ELR (cell line): ENCODE measurements at places on chromosomes 4 and X.

- DNase-seq, result no peak
Observed at GRCh38 chr4:189765301-189765700, 175.4 kb upstream of the FRG1 start.

DNA sequence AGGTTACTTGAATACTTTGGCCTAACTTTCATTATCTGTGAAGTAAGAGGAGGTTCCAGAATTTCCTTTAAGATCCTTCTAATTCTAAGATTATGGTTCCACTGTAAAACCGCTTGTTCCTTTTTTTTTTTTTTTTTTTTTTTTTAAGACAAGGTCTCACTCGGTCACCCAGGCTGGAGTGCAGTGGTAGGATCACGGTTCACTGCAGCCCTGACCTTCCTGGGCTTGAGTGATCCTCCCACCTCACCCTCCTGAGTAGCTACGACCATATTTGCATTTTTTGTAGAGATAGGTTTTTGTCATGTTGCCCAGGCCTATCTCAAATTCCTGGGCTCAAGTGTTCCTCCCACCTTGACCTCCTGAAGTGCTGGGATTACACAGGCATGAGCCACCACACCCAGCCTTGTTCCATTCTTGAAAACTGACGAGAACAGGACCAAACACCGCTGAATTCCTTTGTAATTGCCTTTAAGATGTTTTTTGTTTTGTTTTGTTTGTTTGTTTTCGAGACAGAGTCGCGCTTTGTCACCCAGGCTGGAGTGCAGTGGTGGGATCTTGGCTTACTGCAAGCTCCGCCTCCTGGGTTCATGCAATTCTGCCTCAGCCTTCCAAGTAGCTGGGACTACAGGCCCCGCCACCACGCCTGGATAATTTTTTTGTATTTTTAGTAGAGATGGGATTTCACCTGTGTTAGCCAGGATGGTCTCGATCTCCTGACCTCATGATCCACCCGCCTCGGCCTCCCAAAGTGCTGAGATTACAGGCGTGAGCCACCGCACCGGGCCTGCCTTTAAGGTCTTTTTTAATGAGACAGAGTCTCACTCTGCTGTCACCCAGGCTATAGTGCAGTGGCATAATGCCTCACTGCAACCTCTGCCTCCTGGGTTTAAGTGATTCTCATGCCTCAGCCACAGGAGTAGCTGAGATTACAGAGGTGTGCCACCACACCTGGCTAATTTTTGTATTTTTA lies 6.8 kb downstream of the PDS5A start:
- peak; percentile 12 for DNase-seq

- DNase-seq, result peak; percentile 17
Observed at GRCh38 chrX:101164766-101165590, 54.6 kb upstream of the DRP2 start.

DNA sequence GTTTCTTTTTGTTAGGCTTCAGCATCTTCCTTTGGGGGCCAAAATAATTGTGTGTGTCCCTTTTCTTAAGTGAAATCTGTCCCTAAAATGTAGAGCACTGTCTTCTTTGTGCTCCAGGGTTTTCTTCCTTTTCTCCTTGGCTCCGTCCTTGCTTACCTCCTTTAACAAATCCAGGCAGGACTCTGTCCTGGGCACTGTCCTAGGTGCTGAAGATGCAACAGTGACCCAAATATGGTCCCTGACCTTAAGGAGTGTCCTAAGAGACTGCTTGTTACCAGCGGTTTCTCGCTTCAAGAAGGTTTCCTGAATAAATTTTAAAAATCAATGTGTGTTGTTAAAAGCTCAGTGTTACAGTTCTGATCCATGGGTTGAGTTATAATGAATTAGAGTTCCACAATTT lies 471.8 kb downstream of the KCNIP4 start:
- peak; percentile 2 for DNase-seq

DNA sequence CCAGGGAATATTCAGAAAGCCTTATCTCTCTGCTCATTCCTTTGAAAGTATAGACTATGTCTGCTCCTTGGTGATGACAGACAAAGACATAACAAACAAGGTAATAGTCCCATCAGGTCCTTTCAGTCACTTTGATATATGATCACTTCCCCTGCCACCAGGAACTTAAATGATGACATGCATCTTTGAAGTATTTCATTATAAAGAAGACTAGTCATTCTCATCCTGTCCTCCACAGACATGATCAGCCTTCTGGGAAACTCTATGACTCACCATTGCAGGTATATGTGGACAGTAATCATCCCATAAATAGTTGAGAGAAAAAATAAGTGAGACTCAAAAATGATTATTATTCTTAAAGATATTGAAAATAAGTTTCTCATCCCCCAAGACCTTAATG lies 117.5 kb upstream of the VCX2 start:
- DNase-seq, result peak; percentile 33

DNA sequence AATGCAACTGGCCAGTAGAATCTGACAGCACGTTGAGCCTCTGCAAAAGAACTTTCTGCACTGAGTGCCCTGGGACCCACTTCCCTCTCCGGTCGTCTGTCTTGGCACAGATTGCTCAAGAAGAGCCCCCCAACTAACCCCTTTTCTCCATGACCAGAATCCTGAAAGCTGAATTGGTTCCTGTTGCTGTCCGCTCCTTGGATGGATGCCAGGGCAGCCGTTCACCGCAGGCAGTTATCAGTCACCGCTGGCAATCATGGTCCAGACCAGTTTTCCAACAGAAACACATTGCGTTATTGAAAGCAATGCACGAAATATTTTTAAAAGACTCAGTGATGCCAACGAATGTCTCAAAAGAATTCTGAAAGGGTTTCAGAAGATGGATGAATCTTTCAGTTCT lies 733.7 kb upstream of the FRG1 start:
- no peak for DNase-seq

GRCh38 chrX:43087830-43088229 lies 309.9 kb upstream of the PPP1R2C start:
- no peak for DNase-seq

DNA sequence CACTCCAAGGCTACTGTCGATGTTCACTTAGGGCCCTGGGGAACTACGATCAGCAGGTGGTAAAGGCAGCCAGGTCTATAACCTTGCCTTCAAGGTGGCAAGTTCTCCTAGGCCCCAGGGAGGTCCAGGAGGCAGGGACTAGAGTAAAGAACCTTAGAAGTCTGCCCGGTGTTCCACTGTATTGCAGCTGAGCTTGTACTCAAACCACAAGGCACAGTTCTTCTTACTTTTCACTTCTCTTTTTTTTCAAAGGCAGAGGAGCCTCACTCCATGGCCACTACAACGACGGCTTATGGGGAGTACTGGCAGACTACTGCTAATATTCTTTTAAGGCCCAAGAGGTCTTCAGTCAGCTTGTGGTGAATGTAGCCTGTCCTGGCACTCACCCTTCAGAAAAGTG lies 78.8 kb upstream of the GPR174 start:
- no peak for DNase-seq

DNA sequence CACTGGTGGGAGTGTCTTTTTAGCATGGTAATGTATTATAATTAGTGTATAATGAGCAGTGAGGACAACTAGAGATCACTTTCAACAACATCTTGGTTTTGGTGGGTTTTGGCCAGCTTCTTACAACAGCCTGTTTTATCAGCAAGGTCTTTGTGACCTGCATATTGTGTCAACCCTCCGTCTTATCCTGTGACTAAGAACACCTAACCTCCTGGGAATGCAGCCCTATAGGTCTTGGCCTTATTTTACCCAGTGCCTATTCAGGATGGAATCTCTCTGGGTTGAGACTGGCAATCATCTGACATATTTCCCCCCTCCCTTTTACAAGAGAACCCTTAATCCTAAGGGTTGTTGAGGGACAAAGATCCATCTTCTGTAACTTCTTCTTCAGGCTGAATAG lies 21.9 kb upstream of the ADH4 start:
- DNase-seq, result no peak

- no peak for DNase-seq
Observed at GRCh38 chrX:108993909-108994308, 257.5 kb upstream of the IRS4 start.

DNA sequence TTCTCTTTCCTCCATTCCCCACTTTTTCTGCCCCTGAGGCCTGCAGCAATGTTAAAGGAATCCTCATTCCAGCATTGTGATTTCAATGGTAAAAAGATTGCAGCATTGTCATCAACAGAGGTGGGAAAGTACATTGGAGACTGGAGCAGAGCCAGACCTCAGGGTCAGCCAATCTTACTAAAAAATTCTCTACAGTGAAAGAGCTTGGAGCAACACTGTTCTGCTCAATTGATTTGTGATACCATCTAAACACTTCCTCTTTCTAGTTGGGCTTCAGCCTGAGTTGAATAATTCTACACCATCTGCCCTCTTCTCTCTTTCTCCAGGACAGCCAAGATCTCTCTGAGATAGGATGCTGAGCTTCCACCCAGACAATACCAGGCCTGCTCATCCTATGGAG lies 176.5 kb downstream of the AR start:
- DNase-seq, result no peak

GRCh38 chr4:8907596-8908205 lies 36.1 kb upstream of the HMX1 start:
- DNase-seq, result no peak

DNA sequence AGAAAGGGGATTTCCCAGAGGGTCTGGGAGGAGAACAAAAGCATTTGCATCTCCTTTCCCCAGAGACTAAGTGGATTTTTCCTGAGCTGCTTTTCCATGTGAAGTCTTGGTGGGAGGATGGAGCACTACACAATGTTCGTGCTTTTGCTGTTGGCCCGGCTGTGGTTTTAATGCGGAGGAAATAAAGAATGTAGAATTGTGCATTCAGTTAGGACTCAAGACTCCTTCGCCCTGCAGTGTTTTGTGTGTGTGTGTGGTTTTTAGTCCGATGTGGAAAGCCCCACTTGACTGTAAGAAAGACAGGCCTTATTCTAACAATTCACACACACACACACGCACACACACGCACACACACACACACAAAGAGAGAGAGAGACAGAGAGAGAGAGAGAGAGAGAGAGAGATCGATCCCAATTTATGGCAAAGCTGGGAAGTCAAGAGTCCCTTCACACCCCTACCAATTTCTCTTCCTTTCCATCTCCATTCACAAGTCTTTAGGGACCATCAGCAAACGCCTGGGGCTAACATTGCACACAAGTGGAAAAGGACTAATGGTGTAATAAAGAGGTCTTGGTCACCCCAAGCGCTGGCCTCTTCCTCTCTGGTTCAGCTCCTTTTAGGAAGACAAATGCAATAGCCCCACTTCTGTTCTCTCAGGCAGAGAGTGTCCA lies 44.2 kb downstream of the CLDN34 start:
- DNase-seq, result no peak

- no peak for DNase-seq
Observed at GRCh38 chr4:143626134-143626911, 74.2 kb downstream of the FREM3 start.

- DNase-seq, result no peak
Observed at GRCh38 chr4:106530821-106531220, 162.2 kb upstream of the GIMD1 start.

DNA sequence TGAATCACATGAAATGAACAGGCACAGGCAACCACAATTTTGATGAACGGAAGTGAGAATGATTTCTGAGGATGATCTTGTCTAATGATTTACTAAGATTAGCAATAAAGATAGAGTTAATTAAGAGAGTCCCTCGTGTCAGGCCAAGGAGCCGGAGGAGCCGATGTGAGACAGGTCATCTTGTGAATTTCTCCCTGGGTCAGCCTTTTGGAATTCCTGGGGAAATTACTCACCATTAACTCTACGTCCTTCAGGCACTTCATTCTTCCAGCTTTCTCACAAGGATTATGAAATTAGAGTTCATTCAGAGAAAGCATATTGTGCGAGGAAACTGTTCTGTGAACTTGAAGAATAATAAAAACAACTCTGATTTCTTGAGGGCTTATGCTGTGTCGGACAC lies 86.7 kb downstream of the PSAPL1 start:
- DNase-seq, result peak; percentile 88

- no peak for DNase-seq
Observed at GRCh38 chr4:165628572-165628971, 244.5 kb upstream of the TLL1 start.

DNA sequence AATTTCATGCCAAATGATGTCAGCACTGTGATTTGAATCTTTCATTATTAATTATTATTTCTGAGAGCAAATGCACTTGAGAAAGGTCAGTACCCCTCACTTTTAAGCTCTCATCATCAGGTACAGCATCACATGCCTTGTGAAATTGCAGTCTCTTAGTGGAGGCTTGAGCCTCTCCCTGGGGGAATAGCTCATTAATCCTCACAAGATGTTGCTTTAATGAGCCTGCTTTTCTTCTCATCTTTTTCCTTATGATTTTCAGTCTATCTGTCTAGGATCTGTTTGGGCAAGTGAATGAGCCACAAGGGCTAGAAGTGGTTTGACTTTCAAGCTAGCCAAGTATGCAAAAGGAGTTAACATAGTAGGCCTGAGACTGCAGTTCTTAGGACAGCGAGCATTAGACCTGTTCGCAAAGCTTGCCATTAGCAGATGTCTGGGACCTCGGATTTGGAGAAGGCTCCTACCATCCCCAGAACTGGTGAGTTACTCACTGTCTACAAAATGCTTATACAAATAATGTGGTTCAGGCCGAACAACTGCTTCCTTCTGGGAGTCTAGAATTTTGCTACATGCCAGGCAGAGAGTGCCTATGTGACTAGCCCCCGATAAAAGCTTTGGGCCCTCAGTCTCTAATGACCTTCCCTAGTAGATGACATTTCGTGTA lies 174.5 kb downstream of the IL15 start:
- no peak for DNase-seq

GRCh38 chr4:59818656-59819055 lies 1381.5 kb upstream of the ADGRL3 start:
- peak; percentile 48 for DNase-seq

GRCh38 chr4:141912831-141913230 lies 276.4 kb downstream of the IL15 start:
- no peak for DNase-seq

DNA sequence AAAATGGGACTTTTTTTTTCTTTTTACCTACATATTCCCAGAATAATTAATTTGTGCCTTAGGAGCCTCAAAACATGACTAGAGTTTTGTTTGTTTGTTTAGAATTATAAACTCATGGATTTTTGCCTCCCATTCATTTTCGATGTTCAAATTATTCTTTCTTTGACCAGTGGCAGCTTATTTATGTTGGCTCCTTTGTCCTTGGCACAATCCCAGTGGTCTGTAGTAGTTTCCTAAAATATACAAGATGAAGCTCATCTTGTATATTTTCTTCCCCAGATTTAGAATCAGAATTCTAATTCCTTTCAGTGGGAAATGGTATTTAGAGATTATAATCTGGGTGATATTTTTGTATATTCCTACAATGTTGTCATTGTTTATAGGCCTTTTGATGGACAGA lies 27.2 kb downstream of the DCK start:
- DNase-seq, result no peak

DNA sequence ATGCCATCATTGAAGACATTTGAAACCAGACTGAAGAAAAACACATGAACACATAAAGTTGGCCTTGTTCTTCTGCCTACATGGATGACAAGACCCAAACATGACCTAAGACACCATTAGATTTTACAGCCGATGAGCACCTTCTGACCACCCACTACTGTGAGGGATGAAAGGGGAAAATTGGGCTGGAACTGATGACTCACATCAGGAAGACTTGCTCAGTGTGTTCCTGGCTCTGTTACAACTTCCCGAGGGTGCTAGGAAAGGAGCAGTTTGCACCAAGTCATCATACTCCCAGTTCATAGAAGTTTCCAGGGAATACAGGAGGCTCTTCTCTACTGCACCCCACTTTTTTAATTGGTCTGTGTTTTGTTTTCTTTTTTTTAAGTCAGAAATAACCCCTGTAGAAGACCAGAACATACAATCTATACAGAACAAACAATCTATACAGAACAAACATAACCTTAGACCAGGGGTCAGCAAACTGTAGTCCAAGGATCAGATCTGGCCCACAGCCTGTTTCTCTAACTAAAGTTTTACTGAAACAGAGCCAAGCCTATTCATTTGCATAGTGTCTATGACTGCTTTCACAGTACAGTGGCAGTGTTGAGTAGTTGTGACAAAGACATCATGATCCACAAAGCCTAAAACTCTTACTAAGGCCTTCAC lies 25.3 kb downstream of the BTC start:
- peak; percentile 62 for DNase-seq
